ENCODE measurements at places on chromosomes 11 and 22.

GRCh38 chr22:26669060-26669481 lies 11.7 kb downstream of the MIAT start:
- no peak for DNase-seq

GRCh38 chr22:19810381-19811201 lies 44.1 kb downstream of the GNB1L start:
- DNase-seq, result no peak

DNA sequence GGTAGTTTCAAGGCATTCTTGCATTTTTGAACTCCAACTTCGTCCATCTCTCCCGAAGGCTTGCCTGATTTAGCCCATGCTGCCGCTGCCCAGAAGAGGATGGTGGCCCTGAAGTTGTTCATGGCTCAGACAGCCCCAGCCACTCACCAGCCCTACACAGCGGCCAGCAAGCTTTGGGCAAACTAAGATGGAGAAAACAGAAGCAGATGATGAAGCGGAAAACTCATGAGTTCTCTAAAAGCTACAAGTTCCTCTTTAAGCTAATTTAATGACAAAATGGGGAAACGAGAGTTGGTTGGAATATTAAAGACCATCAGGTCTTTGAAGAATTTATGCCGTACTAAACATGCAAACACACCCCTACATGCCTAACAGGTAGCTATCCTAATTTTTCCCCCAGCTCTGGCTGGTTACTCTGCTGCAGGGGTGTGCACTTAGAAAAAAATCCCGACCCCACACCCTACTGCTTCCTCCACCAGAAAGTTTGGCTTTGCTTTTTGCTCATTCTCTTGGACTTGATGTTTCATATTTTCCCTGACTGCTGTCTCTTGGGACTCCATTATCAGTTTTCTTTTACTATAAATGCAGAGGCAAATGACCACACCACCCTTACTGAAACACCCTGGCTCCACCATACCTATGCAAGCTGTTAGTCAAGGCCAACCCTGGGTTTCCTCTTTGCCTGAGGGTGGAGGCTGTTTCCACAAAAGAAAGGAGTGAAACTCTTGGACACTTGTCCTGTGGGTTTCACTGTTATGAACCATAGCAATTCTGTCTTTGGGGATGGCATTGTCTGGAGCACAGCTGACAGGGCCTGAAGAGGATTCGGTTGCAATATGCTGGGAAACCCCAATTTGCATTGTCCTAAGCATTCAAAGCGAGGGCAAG lies at the start of gene MPEG1:
Gene MPEG1 (minus strand): TSS at position 184 of the 888 bp plus-strand sequence. CDS start 62 bp downstream, at position 122.
- no peak for DNase-seq

DNA sequence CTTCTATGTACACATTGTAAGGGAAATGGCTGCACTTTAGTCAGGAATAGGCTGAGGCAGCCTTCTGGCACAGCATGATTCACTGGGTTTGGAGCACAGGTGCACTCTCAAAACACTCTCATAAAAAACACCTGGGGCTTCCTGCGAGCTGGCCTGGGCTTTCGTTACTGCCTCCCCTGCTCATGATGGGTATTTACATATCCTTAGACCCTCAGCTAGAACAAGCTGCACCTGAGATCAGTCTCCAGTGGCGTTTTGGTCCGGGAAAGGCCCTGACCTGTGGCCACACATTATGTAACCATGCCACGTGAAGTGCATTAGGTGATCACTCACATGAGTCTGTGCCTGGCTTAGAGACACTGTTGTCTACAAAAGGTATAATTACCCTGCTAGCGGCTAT lies 321.7 kb downstream of the TMEM135 start:
- no peak for DNase-seq

GRCh38 chr11:118956094-118956846 lies at the start of gene UPK2:
Gene UPK2, plus strand, starts transcription at chr11:118956298. Its CDS starts 53 bp downstream, at chr11:118956351.
- DNase-seq, result peak; percentile 75

- DNase-seq, result no peak
Measured at GRCh38 chr11:117928446-117929141, 608 bp downstream of the TMPRSS13 start.

DNA sequence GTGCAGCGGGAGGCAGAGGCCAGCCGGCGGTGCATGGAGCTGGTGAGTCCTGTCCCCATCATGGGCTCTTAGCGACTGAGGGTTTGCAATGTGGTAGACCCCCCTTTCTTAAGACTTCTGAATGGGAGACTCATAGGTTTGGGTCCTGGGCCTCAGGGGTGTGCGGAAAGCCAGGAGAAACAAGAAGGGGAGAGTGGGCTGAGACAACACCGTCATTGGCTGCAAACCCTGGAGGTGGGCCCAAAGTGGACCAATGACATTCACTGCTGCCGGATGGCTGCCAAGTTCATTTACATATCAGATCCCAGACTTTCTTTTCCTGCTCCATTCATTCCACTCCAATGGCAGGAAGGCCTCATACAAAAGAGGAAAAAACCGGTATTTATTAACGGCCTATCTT lies 213.3 kb downstream of the MYO18B start:
- no peak for DNase-seq

DNA sequence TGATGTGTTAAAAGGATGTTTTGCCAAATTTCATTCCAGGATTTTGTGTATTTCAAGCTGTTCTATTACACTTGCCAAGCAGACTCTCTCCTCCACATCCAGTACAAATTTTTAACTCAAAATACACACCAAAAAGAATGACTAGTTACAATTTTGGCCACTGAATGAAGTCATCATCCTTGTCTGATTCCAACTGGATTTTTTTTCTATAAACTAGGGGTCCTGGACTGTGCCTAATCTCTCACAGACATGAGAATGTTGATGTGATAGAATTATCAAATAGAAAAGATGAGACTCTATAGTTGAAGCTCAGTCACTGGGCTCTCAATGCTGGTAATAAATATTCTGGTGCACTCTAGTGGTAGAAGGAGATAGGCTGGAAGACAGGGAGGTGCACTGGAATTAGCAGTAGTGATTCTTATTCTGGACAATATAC lies 85.8 kb downstream of the FANCF start:
- no peak for DNase-seq

- no peak for DNase-seq
Measured at GRCh38 chr11:15198284-15198683, 83.6 kb downstream of the INSC start.

DNA sequence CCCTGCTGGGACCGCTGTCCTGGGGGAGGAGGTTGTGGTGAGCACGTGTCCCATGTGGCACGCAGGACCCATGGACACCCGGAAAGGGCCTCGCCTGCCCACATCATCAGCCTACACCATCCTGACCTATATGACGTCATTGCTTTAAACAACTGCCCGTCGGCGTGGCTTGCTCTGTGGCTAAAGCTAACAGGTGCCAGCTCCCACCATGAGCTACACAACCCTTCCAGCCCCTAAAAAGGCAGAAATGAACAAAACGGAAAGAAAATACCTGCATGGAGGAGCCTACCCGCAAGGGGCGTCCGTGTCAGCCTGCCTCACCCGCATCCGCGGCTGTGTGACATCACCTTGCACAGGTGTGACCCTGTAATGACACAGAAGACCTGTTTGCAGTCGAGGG lies 481.8 kb downstream of the BRD1 start:
- DNase-seq, result no peak

DNA sequence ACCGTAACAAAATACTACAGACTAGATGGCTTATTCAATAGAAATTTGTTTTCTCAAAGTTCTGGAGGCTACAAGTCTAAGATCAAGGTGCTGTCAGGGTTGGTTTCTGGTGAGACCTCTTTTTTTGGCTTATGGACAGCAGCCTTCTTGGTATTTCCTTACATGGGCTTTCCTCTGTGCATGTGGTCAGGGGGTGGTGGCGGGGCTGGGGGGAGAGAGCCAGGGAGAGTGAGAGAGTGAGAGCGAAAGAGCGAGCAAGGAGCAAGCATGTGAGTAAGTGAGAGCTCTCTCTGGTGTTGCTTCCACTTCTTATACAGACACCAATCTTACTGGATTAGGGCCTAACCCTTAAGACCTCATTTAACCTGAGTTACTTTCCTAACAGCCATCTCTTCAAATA lies 181.5 kb downstream of the TMEM135 start:
- DNase-seq, result no peak

DNA sequence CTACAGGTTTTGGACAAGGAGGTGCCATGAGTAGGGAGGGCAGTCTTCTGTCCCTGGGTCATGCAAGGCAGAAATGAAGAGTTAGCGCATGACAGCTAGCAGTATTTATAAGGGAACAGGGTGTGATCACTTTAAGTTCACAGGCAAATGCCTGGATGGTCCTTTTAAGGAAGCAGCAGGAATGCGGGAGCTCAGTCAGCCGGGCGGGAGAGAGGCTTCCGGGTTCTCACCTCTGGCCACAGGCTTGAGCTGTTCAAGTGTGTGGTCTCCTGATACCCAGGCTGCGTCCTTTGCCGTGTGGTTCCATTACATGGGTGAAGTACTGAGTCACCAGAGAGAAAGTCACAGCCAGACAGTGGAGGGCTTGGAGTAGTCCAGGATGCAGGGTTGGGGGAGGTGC lies 105.4 kb downstream of the BCR start:
- DNase-seq, result no peak

DNA sequence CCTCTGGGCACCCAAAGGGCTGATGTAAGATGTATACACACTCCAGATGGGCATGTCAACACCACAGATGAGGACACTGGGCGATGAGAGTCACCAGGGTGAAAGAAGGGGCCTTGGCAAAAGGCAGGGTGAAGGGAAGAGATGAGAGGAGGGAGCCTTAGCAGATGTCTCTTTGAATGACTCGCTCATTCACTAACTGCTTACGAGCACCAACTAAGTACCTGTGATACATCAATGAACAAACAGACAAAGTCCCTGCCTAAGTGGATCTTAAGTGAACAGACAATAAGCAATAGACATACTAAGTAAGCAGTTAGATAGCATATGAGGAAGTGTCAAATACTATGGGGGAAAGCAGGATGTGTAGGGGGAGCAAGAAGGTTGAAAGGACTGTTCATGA lies 7.5 kb downstream of the ME3 start:
- DNase-seq, result no peak

- no peak for DNase-seq
Measured at GRCh38 chr22:48823941-48824340, 1003.7 kb downstream of the BRD1 start.

- no peak for DNase-seq
Measured at GRCh38 chr11:76251576-76251975, 45.3 kb upstream of the WNT11 start.
